ENCODE measurements at places on chromosomes 3 and 15.

- no peak for DNase-seq
Measured at GRCh38 chr3:53996141-53996874, 104.6 kb upstream of the SELENOK start.

DNA sequence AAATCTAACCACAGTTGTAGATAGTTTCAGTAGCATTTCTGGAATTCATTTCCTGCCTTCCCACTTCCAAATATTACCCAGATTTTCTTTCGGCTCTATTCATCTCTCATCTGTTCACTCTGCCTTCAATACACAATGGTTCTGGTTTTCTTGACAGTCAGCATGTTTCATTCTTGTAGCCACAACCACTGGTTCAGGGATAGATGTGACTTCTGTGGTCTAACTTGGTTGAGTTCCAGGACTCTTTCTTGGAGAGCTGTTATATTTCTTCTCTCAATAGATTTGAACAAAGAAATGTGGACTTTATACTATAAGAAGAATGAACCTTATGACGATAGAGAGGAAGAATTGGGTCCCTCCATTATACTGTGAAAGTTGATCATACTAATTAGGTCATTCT is 228.8 kb downstream of the NSUN3 start:
- DNase-seq = no peak

GRCh38 chr3:123093696-123094095 is 26.9 kb downstream of the PDIA5 start:
- DNase-seq = no peak

- DNase-seq = no peak
Measured at GRCh38 chr3:187673012-187673411, 2.8 kb upstream of the SST start.

DNA sequence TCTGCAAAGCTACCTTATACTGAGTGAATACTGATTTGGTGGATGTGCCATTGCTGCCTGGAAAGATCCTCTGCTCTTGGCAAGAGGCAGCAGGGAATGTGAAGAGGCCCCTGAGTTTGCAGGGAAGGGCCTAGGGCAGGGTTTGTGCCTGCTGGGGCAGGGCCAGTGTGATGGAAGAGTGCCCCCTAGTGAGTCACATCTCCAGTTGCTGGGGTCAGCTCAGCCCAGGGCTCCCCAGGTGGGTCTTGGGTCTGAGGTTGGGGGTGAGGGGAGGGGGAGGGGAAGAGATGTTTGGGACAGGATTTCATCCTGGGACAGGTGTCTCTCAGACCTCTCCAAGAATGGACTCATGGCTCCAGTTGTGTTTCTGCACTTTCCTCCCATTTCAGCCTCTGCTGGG is 4.1 kb upstream of the AMOTL2 start:
- peak; percentile 76 for DNase-seq

- no peak for DNase-seq
Measured at GRCh38 chr15:47570881-47571640, 146.2 kb upstream of the SEMA6D start.

- no peak for DNase-seq
Measured at GRCh38 chr3:179116816-179117215, 31.3 kb upstream of the PIK3CA start.

GRCh38 chr3:81170298-81170697 is 591.1 kb downstream of the GBE1 start:
- DNase-seq = no peak

Measured in WTC11 (cell line).